Stimulated activated CD4-positive, alpha-beta T cell treated with anti-CD3 and anti-CD28 coated beads, Interleukin-1b, Interleukin-23, amount 100 ng/mL, for 1 hour (primary cell): ENCODE measurements at places on chromosomes 11 and 22.

- DNase-seq = no peak
Measured at GRCh38 chr11:20654038-20654437, 15.3 kb upstream of the NELL1 start.

DNA sequence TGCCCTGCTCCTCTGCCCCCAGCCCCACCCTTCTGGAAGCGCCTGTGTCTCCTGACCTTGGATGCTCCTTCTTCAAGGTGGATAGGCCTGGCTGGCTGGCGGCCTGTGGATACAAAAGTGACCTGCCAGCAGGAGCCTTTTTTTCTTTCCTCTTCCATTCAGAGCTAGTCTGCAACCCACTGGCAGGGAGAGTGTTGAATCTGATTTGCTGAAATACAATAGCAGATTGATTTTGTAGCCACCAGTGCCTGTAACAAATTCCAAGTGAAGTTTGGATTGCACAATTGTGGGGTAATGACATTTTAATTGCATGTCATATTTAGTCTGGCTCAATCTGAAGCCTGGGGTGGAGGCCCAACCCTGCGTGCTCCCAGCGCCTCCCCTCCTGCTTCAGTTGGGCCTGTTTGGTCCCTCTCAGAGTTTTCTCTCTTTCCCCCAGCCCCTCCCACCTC lies 97.2 kb downstream of the GRIK4 start:
- DNase-seq = no peak

DNA sequence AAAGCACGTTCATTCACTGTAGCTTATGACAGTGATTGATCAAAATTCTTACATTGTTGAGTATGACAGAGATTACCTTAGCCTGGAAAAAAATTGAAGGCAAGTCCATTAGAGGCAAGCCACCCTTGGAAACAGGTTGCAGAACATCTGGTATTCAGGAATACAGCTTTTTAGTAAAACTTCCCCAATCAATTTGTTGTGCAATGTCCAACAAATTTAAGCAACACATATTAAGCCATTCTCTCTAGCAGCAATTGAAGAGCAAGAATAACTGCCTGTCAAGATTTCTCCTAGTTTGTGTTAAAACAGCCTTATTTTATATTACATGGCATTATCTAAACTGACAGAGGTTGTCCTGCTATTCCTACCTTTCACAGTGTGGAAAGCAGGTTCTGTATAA lies 37.0 kb downstream of the BCL2L13 start:
- no peak for DNase-seq

DNA sequence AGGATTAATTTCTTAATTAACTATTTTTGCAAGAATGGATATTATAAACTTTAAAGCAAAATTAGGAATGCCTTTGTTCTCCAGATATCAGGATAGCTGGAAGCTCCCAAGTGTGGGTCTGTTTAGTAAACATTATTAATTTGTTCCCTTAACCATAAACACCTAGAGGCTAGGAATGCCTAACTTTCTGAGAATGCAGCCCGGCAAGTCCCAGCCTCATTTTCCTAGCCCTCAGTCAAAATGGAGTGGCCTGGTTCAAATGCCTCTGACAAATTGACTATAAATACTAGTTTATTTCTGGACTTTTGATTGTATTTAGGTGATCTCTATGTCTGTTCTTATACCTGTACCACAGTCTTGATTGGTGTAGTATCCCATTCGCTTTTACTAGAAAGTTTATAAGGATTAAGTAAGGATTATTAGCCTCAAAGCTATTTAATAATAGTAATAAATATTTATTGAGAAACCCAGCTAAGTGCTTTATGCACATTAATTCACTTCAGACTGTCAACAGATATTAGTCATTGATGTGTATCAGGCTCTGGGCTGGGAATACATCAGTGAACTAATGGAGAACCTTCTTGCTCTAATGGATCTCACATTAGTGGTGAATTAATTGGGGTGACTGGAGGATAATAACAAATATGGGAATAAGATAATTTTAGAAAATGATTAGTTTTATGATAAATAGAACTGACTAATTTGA lies 25.8 kb downstream of the PPME1 start:
- DNase-seq = no peak

DNA sequence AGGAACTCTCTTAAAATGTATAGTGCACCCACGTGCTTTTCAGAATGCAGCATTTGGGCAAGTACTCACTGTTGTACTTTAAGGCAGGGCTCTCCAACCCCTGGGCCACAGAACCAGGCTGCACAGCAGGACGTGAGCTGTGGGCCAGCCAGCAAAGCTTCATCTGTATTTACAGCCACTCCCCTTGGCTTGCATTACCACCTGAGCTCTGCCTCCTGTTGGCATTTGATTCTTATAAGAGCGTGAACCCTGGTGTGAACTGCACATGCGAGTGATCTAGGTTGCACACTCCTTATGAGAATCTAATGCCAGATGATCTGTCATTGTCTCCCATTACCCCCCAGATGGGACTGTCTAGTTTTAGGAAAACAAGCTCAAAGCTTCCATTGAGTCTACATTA lies 3.0 kb downstream of the C11orf58 start:
- DNase-seq = no peak

- no peak for DNase-seq
Measured at GRCh38 chr22:38243007-38243765, 29.6 kb downstream of the TMEM184B start.

GRCh38 chr11:113331441-113331840 lies 17.1 kb downstream of the TTC12 start:
- no peak for DNase-seq

DNA sequence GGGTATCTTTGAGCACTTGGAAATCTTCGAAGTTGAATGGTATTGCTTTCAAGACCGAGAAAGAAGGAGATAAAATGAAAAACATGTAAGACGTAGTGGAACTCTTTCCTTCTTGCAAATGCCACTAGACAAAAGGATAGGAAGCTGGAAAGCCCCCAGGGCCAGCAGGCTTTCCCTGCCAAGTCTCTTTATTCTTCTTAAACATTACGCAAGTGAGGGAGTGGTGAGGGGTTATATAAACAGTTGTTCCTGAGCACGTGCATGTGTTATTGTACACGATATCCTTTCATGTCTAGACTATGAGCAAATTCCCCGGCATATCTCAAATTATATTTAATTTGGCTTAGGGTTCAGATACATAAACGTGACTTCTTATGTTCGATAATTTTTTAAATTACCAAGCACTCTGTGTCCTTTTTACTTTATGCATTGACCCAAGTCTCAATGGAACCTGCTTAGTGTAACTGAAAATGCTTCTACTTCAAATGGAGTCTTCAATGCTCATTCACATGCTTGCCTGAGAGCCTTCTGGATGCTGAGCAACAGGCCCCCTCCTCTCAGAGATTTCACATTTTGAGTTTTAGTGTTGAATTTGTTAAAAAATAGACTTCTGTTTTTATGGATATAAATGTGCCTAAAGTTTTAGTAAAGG lies 59.0 kb downstream of the PPP2R1B start:
- DNase-seq = no peak

DNA sequence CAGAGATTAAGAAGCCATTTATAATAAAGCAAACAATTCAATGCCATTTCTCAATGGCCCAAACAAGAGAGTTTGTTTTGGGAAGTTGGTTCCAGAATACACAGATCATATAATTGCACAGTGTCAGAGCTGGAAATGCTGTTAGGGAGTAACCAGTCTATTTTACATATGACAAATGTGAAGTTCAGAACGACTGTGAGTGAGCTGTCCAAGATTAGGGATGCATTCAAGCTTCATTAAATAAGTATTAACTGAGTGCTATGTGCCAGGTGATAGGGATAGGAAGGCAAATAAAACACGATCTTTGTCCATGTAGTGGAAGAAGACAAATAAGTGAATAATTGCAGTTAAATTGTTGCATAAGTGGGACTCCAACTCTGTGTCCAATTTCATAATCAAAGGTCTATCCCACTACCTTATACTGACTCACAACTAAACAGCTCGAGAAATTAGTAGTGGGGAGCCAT lies 33.1 kb upstream of the PICALM start:
- no peak for DNase-seq

DNA sequence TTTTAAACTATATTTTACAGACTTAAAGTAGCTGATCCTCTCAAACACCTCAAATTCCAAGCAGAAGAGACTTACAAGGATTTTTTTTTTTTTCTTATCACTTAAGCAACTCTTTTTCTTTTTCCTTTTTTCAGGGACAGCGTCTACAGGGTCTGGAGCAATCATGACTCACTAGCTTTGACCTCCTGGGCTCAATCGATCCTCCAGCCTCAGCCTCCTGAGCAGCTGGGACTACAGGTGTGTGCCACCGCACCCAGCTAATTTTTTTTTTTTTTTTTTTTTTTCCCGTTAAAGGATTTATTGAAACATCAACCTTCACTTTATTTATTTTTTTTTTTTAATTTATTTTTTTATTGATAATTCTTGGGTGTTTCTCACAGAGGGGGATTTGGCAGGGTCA lies 4.5 kb upstream of the MACROD1 start:
- DNase-seq = no peak

- DNase-seq = no peak
Measured at GRCh38 chr22:42076764-42077485, 2.6 kb upstream of the SMDT1 start.

- no peak for DNase-seq
Measured at GRCh38 chr11:17529844-17530185, 14.4 kb downstream of the USH1C start.

DNA sequence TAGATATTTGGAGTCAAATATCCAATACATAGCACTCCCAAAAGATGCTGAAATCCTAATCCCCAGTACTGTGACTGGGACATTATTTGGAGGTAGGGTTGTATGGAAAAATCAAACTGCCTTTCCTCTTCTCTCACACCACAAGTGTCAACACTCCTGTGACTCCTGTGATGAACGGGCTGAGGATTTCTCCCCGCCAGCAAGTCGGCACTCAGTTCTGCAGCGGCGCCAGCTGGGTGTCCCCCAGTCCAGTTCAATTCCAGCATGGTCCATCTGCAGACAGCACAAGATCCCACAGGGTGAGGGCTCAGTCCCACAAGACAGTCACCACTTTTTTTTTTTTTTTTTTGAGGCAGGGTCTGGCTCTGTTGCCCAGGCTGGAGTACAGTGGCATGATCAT lies 4.3 kb upstream of the PARVB start:
- DNase-seq = no peak

DNA sequence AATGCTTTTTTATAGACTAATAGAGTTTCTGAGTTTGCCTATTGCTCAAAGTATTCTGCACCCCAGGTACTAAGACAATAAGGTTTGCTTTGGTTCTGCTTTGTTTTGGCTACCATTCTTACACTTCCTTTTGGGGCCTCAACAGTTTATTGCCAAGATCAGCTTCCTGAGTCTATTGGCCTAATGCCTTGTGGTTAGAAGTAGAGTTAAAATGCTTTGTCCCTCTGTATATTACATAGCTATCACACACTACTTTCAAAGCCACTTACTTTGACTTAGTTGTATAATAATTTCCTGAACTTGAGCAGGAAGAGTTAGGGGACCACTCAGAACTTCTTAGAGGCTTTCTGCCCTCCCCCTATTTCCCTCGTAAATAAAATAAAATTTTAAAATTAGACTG lies 96.5 kb downstream of the DLG2 start:
- no peak for DNase-seq

DNA sequence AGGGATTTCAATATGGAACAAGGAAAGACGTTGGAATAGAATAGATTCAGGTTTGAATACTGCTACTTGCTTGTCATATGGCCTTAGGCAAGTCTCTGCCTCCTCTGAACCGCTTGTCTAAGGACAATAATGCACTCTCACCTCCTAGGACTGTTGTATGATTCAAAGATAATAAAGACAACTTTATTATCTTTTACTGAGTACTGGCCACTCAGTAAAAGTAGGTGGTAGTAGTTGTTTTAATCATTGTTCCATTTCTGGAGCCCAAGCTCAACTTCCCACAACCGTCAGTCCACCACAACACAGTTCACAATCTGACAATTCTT lies 134.2 kb downstream of the ME3 start:
- no peak for DNase-seq

GRCh38 chr11:9748361-9748970 lies 84.6 kb downstream of the SWAP70 start:
- DNase-seq = no peak

DNA sequence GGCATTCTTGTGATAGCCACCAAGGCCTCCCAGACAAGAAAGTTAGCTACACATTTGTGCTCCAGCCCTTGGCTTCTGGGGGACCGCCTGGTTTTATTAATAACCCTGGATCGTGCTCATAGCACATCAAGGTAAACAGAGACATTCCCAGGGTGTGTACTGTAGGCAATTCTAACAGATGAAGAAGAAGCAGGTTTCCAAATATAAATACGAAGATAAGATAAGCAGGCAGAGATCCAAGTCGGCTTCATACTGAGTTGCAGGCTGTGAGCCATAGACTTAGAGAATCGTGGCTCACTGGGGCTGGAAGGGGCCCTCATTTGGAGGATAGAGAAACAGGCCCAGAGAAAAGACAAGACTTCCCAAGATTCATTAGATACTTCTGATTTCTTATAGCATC lies 131.4 kb downstream of the TENM4 start:
- DNase-seq = no peak

DNA sequence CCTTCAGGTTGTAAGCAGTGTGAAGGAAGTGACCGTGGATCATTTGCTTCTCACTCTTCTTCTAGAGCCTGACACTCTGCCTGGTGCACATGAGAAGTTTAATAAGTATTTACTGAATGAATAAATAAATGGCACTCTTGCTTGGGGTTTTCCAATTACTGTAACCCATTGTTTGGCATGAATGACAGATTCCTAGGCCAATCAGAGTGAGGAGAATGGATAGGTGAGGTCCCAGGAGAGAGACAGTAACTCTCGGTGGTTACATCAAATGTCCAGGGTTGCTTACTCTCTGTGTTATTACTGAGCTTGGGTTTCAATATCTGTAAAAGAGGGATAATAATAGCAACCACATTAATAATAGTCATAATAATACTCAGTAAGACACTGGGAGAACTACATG lies 204.2 kb upstream of the ISX start:
- DNase-seq = no peak

DNA sequence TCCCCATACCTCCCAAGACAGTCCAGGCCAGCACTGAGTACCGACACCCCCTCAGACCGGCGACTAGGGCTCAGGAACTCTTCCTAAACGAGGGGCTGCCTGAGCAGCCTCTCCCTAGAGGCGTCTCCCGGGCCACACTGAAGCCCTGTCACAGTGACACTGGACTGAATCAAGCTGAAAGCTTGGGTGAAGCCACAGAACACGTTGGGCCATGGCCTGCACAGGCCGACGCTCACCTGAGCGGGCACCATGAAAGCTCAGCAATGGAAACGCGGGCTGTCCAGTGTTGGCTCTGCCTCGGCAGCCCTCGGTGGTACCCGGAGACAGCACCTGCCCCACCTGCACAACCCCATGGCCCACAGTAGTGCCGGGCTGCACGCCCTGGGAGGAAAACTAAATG lies 42.7 kb upstream of the MOB2 start:
- no peak for DNase-seq

- DNase-seq = peak; percentile 36
Measured at GRCh38 chr22:40044870-40045834, 50.4 kb downstream of the FAM83F start.

- DNase-seq = no peak
Measured at GRCh38 chr11:80320765-80321164, 879.9 kb upstream of the TENM4 start.
